ENCODE measurements at places on chromosomes 1 and 21.

DNA sequence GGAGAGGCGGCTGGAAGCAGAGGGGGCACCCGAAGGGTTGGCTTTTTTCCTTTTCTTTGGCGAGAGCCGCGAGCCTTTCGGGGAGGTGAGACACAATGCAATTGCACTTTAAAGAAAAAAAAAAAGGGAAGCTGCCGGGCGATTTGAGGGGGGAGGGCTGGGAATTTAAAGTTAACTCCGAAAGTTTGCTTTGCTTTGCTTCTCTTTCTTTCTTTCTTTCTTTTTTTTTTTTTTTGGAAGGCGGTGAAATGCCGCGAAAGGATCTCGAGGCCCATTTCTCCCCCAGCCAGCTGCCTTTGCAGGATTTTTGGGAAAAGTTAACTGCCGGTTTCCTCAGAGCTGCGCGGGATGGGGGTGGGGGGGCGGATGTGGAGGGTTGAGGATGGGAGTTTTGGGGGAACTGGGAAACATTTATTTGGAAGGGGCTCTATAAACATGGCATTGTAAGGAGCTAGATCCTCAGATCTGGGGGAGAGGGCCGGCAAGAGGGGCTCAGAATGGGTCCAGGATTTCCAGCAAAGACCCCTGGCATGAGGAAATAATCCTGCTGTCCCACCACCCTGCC is 997 bp downstream of the ZNF362 start:
- DNase-seq = no peak

DNA sequence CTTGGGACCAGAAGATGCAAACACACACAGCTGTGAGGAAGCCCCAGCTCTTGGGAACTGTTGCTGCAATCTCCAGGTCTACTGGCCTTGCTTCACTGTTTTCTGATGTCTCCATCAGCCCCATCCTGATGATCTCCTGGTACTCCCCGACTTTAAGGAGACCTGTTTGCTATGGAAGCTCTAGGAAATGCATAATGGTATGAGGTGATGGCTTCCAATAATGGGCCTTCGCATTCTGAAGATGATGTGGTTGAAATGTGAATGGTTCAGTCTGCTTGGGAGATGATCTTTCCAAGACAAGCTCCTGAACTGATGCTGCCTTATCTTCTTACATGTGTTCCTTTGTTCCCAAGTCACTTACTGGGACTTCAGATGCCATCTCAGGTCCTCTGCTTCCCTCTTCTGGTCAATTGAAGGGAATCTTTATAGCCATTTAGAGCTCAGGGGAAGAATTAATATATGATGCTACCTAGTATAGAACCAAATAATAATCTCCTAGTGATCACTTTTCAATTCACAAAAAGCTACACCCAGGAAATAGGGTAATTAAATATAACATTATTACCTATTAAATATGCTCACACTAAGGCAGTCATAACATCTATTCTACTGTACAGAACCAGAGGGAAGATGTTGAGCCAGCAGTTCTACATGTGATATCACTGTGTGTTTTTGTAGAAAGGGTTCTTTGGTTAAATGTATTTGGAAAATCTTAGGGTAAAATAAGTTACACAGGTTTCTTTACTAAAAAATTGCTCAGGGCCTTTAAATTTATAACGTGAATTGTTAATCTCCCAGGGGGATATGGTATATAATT is 73.9 kb upstream of the VTCN1 start:
- no peak for DNase-seq

DNA sequence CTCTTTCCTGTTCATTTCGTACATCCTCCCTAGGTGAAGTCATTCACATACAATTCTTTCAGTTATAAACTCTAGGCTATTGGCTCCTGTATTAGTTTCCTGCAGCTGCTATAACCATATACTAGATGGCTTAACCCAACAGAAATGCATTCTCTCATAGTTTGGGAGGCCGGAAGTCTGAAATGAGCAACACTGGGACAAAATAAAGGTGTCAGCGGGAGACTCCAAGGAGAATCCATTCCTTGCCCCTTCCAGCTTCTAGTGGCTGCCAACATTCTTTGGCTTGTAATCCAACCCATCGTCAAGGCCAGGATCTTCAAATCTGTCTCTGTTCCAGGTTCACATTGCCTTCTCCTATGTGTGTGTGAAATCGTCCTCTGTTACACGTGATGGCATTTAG is 71.3 kb downstream of the TOR3A start:
- DNase-seq = no peak

DNA sequence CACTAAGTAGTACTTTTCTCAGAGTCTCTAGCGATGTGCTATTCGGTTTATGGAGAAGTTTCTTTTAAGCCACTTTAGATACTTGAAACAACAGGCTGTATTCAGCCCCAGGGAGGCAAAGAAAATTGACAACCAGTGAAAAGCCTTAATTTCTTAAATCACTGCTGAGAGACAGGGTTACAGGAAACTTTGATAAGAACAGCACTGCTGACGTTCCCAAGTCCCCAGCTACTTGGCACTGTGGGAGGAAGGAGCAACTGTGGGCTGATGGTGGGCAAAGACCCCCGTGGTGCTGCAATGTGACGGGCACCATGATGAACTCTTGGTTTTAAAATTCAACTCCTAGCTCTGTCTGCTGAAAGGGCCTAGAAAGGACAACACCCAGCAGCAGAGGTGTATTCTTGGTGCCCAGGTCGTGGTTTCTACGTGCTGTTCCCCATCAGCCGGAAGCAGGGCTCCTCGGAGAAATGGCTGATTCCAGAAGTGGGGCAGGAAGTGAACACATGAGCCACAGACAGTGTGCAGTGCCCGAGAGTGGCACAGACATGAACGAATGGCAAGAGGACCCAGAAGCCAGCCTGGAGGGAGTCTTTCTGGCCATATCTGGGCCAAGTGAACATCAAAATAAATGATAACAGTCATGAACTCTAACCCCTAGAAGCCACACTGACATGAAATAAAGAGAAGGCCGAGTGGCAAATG is 5.3 kb downstream of the PTTG1IP start:
- no peak for DNase-seq

GRCh38 chr1:184493987-184494388 is 107.2 kb downstream of the C1orf21 start:
- DNase-seq = no peak

- no peak for DNase-seq
Observed at GRCh38 chr1:220982686-220983085, 103.4 kb downstream of the HLX start.

DNA sequence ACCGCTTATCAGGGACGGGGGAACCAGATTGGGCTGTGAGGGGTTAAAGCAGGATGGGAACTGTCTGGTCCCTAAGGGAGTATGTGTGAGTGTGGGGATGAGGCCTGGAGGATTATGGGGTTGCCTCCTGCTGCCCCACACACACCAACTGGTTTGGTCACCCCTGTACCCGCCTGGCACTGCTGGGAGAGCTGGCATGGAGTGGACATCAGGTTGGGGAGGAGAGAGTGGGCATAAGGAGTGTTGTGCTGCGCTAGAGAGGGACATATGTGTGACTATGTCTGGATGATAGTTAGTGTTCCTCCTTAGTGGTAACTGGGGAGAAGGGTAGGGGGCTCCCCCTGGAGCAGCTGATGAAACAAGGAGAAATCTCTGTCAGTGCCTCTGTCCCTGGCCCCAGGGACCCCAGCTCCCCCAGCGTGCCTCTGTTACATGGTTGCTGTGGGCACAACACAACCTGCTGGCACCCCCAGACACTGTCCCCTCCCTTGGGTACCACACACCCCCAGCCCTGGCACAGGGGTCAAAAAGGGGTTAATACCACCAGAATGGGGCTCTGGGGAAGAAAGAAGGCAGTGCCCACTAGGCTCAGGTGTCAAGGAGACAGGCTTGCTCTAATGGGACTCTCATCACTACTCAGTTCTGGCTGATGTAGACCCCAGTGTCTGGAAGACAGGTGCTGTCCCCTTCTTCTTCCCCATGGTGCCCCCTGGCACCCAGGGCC is 1.9 kb downstream of the ZBTB7B start:
- DNase-seq = no peak

DNA sequence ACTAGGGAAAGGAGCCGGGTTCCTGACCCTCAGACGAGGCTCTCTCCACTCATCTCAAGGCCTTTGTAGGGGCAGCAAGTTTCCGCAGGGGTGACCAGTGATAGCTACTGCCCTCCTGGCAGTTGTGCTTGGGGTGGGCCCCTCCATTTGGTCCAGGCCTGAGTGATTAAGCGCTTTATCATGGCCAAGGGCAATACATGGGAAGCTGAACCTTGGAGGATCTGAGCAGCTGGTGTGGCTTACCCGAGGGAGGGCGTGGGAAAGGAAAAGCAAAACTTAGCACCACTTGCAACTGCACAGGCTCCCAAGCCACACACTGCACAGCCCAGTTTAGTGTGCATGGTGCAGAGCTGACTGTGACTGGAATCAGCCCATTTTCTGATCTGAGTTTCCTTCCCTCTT is 47.8 kb downstream of the GADD45A start:
- DNase-seq = no peak

DNA sequence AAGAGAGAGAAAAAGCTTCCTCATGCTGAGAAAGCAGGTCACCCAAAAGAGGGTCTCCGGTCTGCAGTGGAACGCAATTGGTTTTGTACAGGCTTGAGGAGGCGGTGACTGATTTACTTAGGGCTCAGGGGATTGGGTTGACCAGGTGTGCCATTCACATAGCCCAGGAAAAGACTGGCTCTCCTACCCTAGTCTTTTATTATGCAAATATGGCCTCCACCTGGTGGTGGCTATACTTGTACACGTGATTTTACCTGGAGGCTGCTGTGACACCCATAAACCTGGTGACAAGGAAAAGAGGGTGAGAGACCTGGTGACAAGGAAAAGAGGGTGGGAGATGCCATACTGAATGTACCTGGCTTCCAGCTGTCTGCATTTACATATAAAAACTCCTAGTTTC is 49.9 kb downstream of the DNTTIP2 start:
- DNase-seq = peak; percentile 37

DNA sequence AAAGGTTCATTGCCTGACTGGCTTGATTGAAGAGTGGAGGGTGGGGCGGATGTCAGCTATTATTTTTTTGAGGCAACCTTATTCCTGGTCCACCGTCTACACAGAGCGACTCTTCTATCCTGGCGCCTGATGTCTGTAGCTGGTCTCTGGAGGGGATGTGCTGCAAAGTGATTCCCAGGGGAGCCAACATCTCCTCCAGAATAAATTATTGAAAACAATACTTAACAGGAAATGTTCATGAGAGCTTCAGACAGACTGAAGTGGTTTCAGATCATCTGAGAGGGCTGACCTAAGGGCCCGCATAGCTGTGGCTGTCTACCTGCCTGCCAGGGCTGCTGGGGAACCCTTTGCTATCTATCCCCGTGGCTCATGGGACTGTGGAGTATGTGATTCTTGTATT is 66.7 kb downstream of the TEX35 start:
- no peak for DNase-seq

- no peak for DNase-seq
Observed at GRCh38 chr1:207493212-207493611, 2.7 kb upstream of the CR1 start.

GRCh38 chr1:68812333-68812732 is 315.5 kb upstream of the DEPDC1 start:
- no peak for DNase-seq

GRCh38 chr1:223208164-223209076 is 65.4 kb upstream of the TLR5 start:
- DNase-seq = no peak

GRCh38 chr1:111422546-111423391 is 4.8 kb downstream of the OVGP1 start:
- DNase-seq = no peak

- no peak for DNase-seq
Observed at GRCh38 chr1:43789604-43790550, 82.5 kb downstream of the ST3GAL3 start.

- DNase-seq = no peak
Observed at GRCh38 chr1:61523893-61524605, 200.9 kb downstream of the TM2D1 start.

GRCh38 chr1:51523931-51524330 is 4.9 kb upstream of the EPS15 start:
- DNase-seq = no peak

DNA sequence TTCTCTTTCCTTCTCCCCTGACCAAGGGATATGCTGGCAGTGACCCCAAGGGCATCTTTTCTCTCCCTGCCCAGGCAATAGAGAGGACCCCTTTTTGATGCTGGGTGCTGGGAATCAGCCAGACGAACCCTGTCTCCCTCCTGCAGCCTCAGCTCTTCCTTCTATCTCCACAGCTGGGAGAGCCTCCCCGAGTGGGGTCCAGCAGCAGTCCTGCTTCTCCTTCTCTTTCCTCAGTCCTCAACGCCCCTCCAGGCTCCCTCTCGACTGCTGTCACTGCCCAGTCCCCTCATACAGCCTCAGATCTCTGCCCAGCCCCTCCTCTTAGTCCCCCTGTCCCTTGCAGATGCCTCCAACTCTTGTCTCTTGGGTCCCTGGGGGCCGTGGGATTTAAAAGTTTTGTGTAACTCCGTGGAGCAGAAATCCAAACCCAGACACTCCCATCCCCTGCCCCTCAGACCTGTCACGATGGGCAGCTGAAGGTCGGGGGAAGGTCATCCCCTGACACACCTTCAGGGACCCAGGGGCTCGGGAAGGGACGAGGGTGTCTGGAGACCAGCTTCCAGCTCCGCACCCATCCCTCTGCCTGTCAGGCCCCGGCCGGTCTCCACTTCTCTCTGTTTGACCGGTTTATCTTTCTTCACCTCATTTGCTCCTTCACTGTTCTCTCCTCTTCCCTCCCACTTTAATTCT is 5.8 kb upstream of the ETV3L start:
- DNase-seq = no peak

DNA sequence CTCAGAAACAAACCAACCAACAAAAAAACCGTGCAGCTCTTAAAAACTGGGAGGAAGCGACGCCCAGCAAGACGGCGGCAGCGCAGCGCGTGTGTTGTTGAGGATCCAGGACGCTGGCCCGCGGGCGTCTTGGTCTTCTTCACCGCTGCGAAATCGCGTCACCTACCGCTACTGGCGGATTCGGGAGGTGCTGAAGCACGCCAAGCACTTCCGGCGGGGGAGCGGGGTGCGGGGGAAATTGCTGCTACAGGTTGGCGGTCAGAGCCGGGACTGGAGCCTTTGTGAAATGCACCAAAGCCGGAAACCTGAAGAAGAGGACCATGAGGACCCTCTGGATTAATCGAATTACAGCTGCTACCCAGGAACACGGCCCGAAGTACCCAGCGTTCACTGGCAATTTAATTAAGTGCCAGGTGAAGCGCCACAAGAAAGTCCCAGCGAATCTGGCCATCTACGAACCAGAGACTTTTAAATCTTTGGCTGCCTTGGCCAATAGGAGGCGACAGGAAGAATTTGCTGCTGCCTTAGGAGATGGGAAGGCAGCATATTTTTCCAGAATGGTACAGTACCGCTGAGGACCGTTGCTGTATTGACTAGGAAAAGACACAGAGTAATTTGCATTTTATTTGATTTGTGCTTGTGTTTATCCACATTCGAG is 11.9 kb upstream of the RIPPLY3 start:
- DNase-seq = no peak

- no peak for DNase-seq
Observed at GRCh38 chr1:54980528-54981241, at the start of gene TMEM61. TMEM61 (plus strand) TSS chr1:54980628; CDS start chr1:54981066, 438 bp downstream.

All from esophagus muscularis mucosa (tissue), 4 donors.